ENCODE measurements at places on chromosomes 3 and 15.

DNA sequence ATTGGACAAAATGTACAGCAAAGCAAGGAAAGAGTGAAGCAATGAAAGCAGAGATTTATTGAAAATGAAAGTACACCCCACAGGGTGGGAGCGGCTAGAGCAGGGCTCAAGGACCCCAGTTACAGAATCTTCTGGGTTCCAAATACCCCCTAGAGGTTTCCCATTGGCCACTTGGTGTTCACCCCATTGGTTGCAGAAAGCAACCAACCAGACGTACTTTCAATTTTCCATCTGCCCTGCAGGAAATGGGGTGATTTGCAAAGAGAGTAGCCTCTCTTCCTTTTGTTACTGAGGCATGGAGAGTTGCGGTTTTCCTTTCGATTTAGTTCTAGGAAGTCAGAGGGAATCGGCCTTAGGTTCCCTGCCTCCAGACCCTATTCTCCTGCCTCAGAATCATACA lies 2.4 kb downstream of the PML start:
- no peak for DNase-seq

GRCh38 chr15:83869341-83869740 lies 215.4 kb downstream of the ADAMTSL3 start:
- DNase-seq = no peak

DNA sequence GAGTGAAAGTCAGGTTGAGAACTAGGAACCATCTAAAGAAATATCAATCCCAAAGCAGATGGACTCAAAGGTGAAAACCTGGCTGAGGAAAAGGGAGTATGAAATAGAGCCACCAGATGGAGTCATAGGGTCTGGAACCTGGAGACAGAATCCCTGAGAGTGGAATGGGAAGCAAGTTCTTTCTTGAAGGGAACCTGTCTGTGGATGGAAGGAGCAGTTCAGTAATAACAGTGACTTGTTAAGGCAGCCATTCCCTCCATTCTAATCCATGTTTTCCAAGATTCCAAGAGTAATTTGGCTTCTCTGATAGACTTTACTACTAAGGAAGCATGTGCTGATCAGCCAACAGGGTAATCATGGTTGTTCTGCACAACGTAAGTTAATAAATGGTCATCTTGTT lies 22.5 kb upstream of the AQP9 start:
- no peak for DNase-seq

- DNase-seq = no peak
These were observed 519.8 kb upstream of the MDFIC2 start for GRCh38 chr3:70832089-70832833.

DNA sequence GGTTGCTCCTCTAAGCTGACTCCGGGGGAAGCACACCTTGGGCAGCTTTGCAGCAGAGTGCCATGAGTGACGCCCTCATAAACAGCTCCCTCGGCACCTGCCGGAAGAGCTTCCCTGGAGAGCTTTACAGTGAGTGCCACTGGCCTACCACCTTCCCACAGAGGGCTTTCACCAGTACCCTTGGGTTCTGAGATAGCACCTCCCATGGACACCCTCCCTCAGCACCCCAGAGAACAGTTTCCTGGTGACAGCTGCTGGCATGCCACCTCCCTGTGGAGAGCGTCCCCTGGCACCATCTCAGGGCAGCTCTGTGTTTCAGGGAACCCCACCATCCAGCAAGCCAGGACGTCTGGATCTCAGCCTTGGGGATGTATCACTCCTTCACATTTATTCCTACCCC lies 49.1 kb downstream of the RUBCN start:
- DNase-seq = no peak

DNA sequence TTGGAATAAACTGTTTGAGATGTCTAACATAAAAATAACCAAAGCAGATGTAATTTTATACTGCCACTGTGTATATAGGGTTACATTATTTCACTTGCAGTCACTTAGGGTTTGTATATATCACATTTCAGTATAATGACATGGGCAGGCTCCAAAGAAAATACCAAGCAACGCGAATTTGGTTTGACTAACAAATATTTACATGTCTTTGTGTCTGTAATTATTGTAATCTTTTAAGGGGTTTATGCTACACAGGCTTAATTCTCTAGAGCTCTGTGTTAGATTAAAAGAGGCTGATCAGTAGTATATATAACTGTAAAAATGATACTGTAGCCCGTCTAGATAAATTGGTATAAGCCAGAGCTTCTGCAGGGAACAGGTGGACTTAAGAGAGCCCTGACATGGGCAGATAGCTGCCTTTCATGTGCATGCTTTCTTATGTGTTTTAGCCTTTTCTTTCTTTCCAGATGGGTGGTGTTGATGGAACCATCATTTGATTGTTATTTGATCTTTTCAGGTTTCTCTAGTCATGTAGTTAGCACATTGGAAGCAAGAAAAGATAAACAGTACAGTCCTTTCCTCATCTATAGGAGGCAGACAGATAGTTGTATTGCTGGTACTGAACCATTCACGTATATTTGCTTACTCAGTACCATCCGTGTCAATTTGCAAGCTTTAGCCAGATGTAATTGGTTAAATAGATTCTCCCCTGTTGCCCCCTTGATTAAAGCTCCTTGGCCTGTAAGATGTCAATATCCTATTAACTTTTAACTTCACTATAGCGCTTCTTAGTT lies 86.1 kb downstream of the GALK2 start:
- DNase-seq = no peak

GRCh38 chr3:60010781-60011180 lies 961.0 kb upstream of the CFAP20DC start:
- no peak for DNase-seq

GRCh38 chr3:135965506-135966270 lies at the start of gene PPP2R3A:
Gene PPP2R3A (plus strand): TSS chr3:135965728. CDS start chr3:136001499, 35,771 bp downstream.
- peak; percentile 90 for DNase-seq

- DNase-seq = no peak
These were observed 48.0 kb upstream of the LDHAL6B start for GRCh38 chr15:59158701-59159034.

DNA sequence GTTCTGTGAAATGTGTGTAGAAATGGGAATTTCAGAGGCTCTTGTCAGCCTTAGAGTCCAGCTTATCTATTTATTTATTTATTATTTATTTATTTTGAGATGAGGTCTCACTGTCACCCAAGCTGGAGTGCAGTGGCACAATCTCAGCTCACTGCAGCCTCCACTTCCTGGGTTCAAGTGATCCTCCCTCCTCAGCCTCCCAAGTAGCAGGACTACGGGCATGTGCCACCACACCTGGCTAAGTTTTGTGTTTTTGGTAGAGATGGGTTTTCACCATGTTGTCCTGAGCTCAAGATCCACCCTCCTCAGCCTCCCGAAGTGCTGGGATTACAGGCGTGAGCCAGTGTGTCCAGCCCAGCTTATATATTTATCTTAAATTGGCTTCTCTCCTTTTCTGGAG lies 11.5 kb downstream of the CNOT10 start:
- DNase-seq = no peak

DNA sequence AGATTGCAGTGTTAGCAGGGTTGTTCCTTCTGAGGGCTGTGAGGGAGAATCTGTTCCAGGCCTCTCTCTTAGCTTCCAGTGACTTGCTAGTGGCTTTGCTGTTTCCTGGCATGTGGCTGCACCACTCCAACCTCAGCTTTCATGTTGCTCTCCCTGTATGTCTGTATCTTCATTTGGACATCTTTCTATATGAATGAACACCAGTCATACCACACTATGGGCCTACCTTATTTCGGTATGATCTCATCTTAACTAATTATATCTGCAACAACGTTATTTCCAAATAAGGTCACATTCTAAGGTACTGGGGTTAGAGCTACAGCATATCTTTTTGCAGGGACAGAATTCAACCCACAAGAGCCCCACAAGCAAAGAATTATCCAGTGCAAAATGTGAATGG lies 356.7 kb upstream of the UMPS start:
- DNase-seq = no peak

DNA sequence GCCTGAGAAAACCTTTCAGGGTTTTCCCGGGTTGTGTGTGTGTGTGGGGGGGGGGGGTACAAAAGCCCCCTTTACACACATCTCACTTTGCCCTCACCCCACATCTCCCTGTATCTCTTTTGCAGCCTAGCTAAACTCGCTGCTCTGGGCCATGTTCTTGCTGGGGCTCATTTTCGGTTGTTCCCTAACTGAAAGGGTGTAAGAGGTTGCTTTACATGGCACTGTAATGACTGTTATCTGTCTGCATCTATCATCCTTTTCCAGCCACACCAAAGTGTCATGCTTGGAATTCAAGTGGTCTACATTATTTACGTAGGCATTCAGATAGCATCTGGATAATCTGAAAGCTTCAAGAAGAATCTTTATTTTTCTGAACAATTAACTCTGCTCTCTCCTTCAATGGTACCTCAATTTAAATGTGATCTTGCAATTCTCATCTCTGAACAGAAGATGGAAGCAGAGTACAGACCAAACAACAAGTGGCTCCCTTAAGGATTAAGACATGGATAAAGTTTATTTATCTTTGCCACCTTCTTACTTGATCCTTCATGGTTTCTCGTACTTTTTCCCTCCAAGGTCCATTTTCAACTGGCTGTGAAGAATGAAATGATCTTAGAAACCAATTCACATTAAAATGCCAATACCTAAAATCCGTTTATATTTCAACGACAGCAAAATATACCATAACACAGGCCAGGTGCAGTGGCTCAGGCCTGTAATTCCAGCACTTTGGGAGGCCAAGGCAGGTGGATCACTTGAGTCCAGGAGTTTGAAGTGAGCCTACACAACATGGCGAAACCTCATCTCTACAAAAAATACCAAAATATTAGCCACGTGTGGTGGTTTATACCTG lies 34.9 kb downstream of the DCLK3 start:
- DNase-seq = no peak

DNA sequence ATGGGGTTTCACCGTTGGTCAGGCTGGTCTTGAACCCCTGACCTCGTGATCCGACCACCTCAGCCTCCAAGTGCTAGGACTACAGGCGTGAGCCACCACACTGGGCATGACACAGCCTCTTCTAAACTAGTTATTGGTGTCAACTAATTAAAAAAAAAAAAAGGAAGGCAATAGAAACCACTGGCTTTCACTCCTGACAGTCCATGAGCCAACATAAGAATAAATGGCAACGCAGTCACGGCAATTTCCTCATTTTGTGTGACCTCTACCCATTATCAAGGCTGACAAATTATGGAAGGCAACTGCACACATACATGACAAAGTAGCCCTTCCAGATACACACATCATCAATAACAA lies 5.9 kb downstream of the ARHGEF3 start:
- no peak for DNase-seq

DNA sequence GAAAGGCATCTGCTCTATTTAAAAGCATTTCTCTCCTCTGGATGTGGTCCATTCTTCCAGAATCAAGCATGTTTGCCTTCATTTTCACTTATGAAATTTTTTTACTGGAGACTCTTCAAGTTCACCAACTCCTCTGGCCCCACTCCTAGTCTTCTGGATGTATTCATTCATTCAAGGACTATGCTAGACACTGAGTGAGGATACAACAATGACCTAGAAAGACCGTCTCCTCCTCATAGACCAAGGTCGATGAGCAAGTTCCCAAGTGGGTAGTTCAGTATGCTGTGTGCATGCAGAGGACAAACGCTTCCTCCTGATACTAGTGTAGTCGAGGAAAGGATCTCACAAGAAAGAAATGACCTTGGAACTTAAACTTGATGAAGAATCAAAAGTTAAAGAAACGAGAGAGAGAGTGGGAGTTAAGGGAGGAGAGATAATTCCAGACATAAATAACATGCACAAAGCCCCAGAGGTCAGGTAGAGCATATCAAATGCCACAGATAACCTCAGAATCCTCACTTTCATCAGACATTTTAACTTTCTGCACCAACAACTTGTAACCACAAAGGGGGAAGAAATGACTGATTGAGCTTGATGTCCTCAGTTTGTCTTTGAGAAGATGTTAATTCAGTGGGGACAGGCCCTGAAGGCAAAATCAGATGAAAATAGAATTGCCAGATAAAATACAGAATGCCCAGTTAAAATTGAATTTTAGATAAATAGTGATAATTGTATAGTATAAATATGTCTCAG lies 149.4 kb downstream of the IMPG2 start:
- DNase-seq = no peak

DNA sequence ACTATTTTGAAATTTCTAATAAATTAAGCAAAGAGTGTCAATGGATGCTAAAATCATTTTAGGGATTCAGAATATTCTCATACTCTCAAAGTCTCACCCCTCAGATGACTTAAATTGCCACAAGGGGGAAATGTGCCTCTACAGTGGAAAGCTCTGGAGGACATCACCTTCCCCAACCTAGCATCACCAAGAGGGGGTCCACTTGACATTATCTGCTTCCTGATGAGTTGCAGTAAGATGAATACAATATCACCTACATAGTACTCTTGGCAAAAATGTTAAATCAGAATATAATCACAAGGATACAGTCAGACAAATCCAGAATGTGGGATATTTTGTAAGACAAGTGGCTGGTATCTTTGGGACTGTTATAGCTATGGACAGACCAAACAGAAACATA lies 290.1 kb downstream of the MFSD1 start:
- no peak for DNase-seq

- no peak for DNase-seq
These were observed 33.9 kb downstream of the PIK3CA start for GRCh38 chr3:179181993-179182551.

GRCh38 chr15:95988574-95988887 lies 342.0 kb upstream of the NR2F2 start:
- DNase-seq = no peak

DNA sequence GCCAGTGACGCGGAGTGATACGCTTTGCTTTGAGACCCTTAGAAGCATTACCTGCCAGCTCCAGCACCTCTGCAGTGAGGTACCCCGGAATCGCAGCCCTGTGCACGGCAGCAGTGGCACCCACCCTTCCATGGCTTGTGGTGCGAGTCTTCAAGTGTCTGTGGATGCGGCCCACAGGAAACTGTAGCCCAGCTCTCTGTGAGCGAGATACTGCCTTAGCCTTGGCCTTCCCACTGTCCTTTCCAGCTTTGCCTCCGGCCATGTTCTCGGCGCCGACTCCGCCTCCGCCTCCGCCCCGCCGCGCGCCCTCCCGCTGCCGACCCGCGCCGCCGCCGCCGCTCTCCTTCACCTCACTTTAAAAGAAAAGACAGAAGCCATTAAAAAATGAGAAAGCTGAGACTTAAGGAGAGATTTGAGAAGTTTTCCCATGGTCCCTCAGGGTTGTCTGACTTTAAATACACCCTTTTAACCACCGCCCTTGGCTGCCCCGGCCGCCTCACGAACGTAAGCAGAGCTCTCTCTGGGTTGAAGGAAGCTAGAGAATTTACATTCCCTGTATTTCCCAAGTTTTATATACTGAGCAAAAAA lies 78.5 kb upstream of the FAM174B start:
- peak; percentile 76 for DNase-seq

DNA sequence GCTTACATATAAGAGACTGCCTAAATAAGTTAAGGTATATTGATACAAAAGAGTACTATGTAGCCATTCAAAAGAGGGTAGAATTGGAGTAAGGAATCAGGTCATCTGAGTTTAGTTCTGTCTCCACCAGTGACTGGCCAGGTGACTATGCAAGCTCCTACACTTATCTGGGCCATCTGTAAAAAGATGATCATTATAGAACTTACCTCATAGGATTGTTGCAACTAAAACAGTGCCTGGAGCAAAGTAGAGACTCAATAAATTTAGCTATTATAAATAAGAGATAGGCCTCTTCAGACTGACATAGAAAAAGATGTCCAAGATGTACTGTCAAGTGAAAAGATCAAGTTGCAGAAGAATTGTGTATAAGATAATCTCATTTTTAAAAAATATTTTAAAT lies 1.7 kb upstream of the ATP8B4 start:
- no peak for DNase-seq

All from hypothalamus (tissue), 51 donors.